ENCODE measurements at places on chromosomes 12 and 14. TPM values are rescaled to one million over a fixed set of nuclear protein-coding genes. Genes with fewer than 3 reads are reported as not detected.

Gene TMPRSS12
- total RNA-seq = not detected

Gene SOX5
- total RNA-seq = not detected

Gene HRK
- total RNA-seq = 1.3 TPM

Gene PRKCH
- 5.7 TPM for total RNA-seq

Gene NTS
- 56.8 TPM for total RNA-seq

Gene RDH12
- total RNA-seq = 0.05 TPM

Gene GCH1
- 4.2 TPM for total RNA-seq
